ENCODE measurements at places on chromosomes 5 and 9.

- DNase-seq: no peak
These were observed 53.9 kb upstream of the ZNF354A start for GRCh38 chr5:178784391-178784790.

DNA sequence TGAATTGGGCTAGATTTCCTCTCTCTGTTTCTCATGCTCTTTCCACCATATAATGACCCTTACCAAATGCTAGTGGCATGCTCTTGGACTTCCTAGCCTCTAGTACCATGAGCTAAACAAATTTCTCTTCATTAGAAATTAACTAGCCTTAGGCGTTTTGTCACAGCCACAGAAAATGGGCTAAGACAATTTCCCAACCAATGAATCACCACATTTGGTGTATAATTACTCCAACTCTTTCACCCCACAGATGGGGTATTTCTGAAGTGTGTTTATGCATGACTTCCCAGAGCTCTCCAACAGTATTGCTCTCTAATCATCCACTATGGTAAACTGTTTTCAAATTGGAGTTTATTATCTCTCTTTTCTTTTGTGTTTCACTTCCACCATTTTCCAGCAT lies 1041.1 kb upstream of the COX7C start:
- no peak for DNase-seq

DNA sequence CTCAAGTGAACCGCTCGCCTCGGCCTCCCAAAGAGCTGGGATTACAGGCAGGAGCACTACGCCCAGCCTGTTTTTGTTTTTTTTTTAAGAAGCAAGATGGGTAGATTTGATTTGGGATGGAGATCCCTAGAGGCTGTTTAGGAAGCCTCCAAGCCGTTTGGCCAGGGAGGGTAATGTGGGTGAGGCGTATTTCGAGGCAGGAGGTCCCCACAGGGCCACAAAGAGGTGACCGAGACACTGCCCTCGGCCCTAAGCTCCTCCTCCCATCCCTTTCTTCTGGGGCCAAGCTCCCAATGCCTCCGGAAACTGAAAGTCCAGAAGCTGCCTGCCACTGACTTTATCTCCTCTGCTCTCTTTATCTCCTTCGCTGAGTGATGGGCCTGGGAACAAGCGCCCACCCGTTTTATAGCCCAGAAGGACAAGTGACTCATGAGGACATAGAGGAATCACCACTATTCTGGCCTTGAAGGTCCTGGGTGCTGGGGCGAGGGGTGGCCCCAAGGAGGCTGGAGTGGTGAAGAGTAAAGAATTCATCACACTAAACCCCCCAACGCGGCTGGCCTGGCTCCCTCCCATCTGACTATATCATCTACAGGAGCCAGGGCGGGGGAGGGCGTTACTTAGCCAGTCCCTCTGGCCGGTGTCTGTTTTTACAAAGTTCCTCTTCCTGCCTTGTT lies 2.0 kb upstream of the RALGDS start:
- no peak for DNase-seq

- no peak for DNase-seq
These were observed 224.0 kb upstream of the SMARCA2 start for GRCh38 chr9:1791191-1791590.

DNA sequence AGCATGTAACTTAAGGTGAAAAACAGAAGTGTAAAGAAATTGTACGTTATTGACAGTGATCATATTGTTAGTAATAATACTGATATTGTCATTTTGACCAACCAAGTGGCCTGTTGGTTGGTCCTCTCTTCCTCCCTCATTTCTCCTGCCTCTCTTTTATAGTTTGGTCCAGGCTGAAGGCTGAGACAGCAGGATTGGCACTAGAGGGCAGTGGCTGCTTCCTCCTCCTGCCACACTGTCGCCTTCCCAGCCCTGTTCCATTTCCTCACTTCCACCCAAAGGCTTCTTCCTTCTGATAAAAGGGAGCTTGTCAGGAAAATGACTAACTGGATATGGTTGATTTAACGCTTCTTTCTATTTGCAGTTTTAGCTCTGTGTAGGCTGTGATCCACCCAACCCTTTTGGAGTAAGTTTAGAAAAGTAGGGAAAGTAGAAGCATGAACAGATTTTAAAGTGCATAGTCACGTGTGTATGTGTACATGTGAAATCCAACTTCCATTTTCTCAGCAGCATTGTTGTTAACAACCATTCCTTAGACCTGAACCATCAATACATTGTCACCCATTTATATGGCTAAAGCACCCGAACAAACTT lies 35.6 kb downstream of the PTCD2 start:
- no peak for DNase-seq

DNA sequence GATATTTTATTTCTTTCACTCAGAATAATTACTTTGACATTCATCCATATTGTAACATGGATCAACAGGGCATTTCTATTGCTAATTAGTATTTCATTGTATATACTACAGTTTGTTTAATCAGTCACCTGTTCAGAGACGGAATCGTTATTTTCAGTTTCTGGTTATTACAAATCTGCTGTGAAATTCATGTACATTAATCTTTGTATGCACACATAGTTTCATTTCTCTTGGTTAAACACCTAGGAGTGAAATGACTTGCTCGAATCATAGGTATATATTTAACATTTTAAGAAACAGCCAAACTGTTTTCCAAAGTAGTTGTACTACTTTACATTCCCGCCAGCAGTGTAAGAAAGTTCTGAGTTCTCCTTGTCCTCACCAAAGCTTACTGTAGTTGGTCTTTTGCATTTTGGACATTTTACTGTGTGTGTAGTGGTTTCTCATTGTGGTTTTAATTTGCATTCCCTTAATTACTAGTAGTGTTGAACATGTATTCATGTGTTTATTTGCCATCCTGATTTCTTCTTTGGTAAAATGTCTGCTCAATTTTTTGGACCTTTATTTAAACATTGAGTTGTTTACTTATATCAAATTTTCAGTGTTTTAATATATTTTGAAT lies 198.2 kb downstream of the SAXO1 start:
- DNase-seq: no peak

All from muscle of arm (tissue), 14 donors.